ENCODE measurements at places on chromosomes 3 and 15.

DNA sequence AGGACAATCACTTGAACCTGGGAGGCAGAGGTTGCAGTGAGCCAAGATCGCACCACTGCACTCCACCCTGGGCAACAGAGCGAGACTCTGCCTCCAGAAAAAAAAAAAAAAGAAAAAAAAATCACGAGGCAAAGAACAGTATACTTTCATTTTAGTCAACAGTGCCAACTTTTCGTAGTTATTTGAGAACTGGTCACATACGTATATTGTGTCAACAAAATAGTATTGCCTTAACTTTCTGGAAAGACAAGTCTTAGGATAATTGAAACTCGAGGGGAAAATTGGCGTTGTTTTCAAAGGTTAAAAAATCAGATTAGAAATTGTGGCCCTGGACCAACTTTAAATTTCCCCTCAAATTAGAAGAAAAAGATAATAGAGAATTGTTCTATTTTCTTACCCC is 13.8 kb downstream of the GMPS start:
- no peak for DNase-seq

- no peak for DNase-seq
Measured at GRCh38 chr15:89155656-89156055, 65.7 kb downstream of the RLBP1 start.

DNA sequence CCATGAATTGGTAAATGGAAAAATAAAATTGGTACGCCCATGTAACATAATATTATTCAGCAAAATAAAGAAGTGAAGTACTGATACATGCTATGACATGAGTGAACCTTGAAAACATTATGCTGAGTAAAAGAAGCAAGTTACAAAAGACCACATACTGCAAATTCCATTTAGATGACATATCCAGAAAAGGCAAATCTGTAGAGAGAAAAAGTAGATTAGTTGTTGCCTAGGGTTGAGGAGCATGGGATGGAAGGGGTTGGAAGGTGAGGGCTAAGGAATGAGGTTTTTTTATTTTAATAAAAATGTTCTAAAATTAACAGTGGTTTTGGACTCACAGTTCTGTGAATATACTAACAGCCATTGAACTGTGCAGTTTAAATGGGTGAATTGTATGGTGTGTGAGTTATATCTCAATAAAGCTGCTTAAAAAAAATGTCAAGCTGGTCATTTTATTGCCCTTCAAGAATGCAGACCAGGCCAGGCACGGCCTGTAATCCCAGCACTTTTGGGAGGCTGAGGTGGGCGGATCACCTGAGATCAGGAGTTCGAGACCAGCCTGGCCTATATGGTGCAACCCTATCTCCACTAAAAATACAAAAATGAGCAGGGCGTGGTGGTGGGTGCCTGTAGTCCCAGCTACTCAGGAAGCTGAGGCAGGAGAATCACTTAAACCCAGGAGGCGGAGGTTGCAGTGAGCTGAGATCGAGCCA is 8.1 kb upstream of the DLG1 start:
- no peak for DNase-seq

DNA sequence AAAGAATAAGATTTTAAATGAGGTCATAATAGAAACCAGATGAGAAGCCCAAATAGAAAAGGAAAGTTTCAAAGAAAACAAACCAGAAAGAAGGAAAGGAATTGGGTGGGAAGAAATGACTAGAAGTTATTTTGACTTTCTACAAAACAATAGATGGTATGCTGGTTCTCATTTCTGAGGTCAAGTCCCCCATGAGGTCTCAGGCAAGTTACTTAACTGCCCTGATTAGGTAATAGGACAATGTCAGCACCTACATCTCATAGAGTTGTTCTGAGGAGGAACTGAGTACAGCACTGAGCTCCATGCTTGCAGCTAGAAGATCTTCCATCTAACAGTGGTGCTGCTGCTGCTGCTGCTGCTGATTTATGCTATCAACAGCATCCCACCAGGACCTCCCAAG is 185.9 kb downstream of the ERC2 start:
- DNase-seq, result no peak

GRCh38 chr3:163817015-163817414 is 1261.3 kb downstream of the SI start:
- no peak for DNase-seq

All from neuronal stem cell (in vitro differentiated cells).